Stimulated activated CD8-positive, alpha-beta memory T cell treated with anti-CD3 and anti-CD28 coated beads, Interleukin-2, amount 100 ng/mL, for 48 hours (primary cell): ENCODE measurements at places on chromosomes 1 and 21.
A peak's percentile ranks its signal among the peaks of the same experiment; 100 is the strongest.

- DNase-seq: no peak
These were observed 11.2 kb upstream of the SNAPIN start for GRCh38 chr1:153647346-153647714.

DNA sequence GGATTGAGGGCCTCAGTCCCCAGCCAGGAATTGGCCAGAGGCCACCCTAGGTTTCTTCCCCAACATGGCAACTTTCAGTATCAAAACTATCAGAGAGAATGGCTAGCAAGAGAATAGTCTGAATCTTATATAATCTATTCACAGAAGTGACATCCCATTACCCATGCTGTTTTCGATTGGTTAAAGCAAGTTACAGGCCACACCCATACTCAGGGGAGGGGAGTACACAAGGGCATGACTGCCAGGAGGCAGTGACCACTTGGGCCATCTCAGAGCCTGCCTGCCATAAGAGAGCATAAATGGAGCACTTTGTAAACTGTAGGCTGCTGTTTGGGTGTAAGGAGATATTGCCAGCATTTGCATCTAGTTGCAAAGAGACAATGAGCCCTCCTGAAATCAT, 65.4 kb downstream of the FAM163A start:
- no peak for DNase-seq

- no peak for DNase-seq
These were observed 107.6 kb upstream of the SGIP1 start for GRCh38 chr1:66426239-66426853.

GRCh38 chr1:47777322-47777721, 219.9 kb downstream of the TRABD2B start:
- DNase-seq: no peak

- no peak for DNase-seq
These were observed 92.1 kb downstream of the PTPRC start for GRCh38 chr1:198730952-198731351.

- DNase-seq: no peak
These were observed 115.8 kb upstream of the SPAG17 start for GRCh38 chr1:118300808-118301207.

- no peak for DNase-seq
These were observed 25.3 kb downstream of the ACTA1 start for GRCh38 chr1:229408458-229409037.

DNA sequence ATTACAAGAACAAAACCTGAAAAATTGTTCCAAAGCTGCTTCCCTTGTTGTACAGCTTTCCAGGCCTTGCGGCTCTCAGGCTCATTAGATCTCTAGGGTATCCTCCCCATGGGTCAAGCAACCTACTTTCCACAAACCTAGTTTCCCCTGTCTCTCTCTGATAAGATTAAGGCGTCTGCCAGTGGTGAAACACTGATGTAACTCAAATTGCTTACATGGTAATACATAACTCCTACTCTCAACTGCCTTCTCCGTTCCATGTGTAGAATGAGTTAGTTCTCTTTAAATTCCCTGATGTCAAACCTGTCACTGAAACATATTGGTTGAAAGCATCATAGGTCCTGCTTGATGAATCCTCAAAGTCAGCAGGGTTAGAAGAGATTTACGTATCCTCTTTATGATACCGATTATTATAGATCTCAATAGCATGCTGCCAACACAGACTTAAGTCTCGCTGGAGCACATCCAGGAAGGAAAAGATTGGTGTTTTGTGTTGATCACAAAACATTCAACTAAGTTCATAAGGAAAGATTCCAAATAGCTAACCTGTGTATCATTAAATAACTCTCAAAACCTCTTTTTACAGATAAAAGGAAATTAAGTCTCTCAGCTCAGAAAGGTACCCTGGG, 10.6 kb downstream of the PPP1R15B start:
- DNase-seq: no peak

- no peak for DNase-seq
These were observed 55.7 kb downstream of the XCL2 start for GRCh38 chr1:168488138-168488537.

DNA sequence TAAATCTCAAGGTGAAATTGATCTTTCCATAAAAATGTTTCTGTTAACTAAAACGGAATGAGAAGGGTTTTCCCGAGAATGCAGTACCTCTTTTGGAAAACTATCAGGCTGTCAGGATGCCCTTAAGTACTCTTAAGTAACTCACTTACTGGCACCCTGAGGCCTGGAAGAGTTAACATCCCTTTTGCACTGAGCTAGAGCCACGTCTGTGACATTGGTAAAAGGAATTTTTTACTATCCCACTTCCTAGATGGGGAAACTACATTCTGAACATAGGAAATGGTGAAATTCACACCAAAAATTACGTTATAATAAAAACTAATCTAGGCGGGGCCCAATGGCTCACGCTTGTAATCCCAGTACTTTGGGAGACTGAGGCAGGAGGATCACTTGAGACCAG, 39.7 kb upstream of the MAP10 start:
- DNase-seq: no peak

DNA sequence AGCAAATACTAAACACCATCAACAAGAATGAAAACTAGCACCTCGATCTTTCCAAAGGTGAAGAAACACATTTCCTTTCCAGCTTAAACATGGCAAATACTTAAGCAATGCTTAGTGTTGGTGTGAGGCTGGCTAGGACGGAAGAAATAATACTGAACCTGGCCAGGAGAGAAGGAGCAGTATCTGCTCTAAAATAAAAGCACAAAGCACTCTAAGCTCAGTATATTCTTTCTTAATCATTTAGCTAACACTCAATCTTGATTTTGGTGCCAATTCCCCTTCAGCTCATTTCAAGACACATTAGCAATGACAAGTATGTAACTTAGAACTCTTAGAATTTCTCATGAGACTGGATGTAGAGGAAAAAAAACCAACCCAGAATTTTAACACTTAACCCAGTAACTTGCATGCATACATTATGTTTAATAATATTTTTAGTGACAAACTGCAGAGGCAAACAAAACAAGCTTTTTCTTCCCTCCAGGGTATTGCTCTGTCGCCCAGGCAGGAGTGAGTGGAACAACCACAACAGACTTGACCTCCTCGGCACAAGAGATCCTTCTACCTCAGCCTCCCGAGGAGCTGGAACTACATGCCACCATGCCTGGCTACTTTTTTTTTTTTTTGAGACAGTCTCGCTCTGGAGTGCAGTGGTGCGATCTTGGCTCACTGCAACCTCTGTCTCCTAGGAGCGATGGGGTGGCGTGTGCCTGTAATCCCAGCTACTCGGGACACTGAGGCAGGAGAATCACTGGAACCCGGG, 54.3 kb downstream of the DEGS1 start:
- no peak for DNase-seq

DNA sequence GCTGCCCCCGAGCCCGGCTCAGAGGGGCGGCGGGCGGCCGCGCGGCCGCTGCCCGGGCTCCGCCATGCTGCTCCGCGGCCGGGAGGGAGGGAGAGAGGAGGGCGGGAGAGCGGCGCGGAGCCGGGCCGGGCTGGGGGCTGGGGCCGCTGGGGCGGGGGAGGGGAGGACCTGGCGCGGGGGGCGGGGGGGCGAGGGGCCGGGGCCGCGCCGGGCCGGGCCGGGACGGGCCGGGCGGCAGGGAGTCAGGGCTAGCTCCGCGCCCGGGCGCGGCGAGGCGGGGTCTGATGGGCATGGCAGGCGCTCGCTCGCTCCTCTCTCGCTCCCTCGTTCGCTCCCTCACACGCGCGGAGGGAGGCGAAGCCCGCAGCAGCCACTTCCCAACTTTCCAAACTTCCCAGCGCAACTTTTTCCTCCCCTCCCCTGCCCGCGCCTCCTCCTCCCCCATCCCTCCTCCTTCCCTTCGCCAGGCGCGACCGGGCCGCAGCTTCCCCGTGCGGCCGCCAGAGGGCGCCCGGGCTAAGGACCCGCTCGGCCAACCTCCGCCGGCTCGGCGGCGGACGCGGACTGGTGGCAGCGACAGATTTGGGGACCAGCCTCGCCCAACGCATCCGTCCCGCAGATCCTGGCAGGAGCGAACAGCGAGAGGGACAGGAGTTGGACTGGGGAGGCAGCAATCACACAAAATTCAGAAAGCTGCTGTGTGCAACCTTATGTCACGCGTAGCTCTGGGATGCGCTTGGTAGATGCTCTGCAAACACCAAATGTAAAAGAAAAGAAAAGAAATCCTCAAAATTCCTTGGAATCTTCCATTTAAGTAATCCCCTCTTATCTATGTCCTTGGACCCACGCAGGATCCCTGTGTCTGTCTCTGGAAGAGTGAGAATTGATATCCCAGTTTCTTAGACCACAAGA, at the start of gene TRABD2B:
TRABD2B (minus strand) TSS at position 97 of the 912 bp plus-strand sequence.
- DNase-seq: peak; percentile 51

- no peak for DNase-seq
These were observed 265.9 kb downstream of the PRDM2 start for GRCh38 chr1:13965770-13966398.

DNA sequence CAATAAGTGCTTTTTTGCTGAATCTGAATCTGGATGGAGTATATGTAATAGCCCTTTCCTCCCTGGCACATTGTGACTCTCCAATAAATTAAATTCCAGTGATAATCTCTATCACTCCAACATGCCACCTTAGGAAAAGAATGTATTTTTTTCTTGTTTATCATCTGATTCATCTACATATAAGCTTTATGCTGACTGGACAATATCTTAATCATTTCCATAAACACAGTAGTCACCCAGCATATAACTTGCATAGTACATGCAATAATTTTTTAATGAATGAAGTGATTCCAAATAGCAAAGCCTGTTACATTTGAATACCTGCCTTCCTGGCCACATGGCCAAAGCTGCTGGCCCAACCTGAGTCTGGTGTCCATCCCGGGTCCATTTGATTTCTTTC, 477.6 kb upstream of the USP24 start:
- DNase-seq: no peak

DNA sequence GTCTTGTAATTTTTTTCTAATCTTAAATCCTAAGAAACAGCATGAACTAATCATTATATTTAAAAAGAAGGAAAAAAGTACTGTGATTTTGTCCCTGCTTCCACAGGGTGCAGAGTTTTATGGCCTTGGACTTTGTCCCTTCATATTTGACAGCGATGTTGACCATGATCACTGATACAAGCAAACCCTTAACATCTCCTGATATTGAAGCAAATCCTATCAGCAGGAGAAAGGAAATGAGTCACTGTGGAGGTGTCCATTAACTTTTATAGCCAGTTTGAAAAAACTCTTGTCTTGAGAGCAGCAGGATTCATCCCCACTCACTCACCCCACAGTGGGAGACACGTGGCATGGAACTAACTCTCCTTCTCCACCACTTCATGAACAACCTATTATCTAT, 5.1 kb upstream of the REG4 start:
- DNase-seq: no peak

GRCh38 chr1:94014635-94015488, 105.6 kb upstream of the GCLM start:
- DNase-seq: no peak

GRCh38 chr1:99305626-99306025, 41.3 kb downstream of the PLPPR4 start:
- no peak for DNase-seq

- no peak for DNase-seq
These were observed 41.0 kb downstream of the KCNN3 start for GRCh38 chr1:154829062-154829461.
